Left lung (tissue), 14 donors: ENCODE measurements at places on chromosomes 6 and 20. TPM values are rescaled to one million over a fixed set of nuclear protein-coding genes. Genes with fewer than 3 reads are reported as not detected.

Gene PLA2G7
- total RNA-seq: 19.6 TPM

Gene CSE1L
- 41.5 TPM for total RNA-seq

Gene LGSN
- total RNA-seq: 0.26 TPM

Gene RFX6
- total RNA-seq: not detected

Gene E2F3
- total RNA-seq: 11.4 TPM

Gene SLC26A8
- not detected for total RNA-seq

Gene SEMG1
- not detected for total RNA-seq

Gene SNAI1
- total RNA-seq: 4.1 TPM

GRCh38 chr6:144931172-144932035, 646.3 kb downstream of the UTRN start:
- H3K27me3 ChIP-seq: no peaks in the 10 kb centered on the region
- H3K36me3 ChIP-seq: no peaks in the 10 kb centered on the region
- no peak overlapping the region for H3K4me3 ChIP-seq
- no peak for DNase-seq
- no peaks in the 10 kb centered on the region for H3K4me1 ChIP-seq

GRCh38 chr20:37288091-37288490, 1.4 kb upstream of the MANBAL start:
- no peaks in the 10 kb centered on the region for H3K36me3 ChIP-seq
- DNase-seq: no peak
- no peak overlapping the region for H3K27ac ChIP-seq
- peaks cover 3% of the 10 kb centered on the region for H3K4me1 ChIP-seq
- H3K27me3 ChIP-seq: no peaks in the 10 kb centered on the region

GRCh38 chr20:57020364-57020763, 246.1 kb downstream of the BMP7 start:
- no peaks in the 10 kb centered on the region for H3K36me3 ChIP-seq
- no peak overlapping the region for H3K27ac ChIP-seq
- DNase-seq: no peak
- H3K4me1 ChIP-seq: no peaks in the 10 kb centered on the region

GRCh38 chr6:11393713-11394627, 143.6 kb upstream of the TMEM170B start:
- peaks cover 3% of the 10 kb centered on the region for H3K4me1 ChIP-seq
- no peak overlapping the region for H3K4me3 ChIP-seq
- no peak for DNase-seq

DNA sequence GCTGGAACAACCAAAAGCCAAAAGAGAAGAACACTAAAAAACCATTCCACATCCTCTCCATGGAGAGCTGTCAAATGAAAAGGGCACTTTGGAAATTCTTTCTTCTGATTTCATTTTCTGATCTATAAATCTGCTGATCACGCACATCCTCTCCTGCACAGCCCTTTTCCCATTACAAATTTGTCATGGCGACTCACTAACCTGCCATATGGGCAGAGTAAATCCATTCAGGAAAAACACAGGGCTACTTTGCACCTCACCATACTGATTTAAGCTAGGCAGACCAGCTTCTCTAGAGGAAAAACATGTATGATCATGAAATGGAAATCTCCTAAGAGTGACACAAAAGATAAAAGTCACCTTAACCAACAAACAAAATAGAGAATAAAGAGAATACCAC, 26.0 kb downstream of the TOMM6 start:
- no peaks in the 10 kb centered on the region for H3K4me1 ChIP-seq
- H3K4me3 ChIP-seq: no peak overlapping the region
- H3K36me3 ChIP-seq: no peaks in the 10 kb centered on the region
- H3K27ac ChIP-seq: no peak overlapping the region

- no peak for DNase-seq
- H3K4me1 ChIP-seq: no peaks in the 10 kb centered on the region
- H3K27me3 ChIP-seq: no peaks in the 10 kb centered on the region
- no peak within 1 kb of the TSS for H3K27ac ChIP-seq
- no peak within 1 kb of the TSS for H3K4me3 ChIP-seq
These were observed at the start of gene FRMD1 for GRCh38 chr6:168078943-168079405. Gene FRMD1, minus strand, starts transcription at chr6:168079212. Its CDS starts 118 bp downstream, at chr6:168079094.

DNA sequence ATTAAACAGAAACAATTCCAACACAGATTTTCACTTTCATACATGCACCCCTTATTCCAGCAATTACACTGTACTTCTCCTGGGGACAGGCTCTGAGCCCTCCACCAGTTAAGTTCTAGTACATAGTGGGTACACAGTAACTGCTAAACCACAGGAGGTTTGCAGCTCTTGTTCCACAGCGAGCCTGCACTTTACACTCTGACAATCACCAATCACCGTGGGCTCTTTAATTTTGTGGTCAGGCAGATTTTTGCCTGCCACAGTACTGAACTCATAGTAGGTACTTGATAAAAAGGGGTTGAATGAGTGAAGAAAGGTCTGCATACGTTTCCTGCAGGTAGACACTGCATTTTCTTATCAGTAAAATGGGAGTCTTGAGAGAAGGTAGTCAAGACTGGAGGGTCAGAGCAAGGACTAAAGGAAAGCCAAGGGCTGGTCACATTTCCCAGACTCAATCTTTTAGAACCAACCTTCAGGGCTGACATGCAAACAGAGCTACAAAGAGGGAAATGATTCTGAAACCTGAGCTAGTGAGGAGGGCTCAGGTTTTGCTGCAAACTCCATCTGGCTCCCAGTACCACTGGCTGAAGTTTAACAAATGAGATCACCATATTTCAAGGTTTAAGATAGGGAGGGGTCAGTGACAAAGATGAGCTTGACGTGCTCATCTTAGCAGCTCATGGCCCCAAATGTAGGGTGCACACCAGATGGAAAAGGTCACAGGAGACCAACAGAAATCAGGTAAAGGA, 404.6 kb downstream of the BTBD9 start:
- H3K27me3 ChIP-seq: no peaks in the 10 kb centered on the region
- no peaks in the 10 kb centered on the region for H3K4me1 ChIP-seq
- no peak for DNase-seq

DNA sequence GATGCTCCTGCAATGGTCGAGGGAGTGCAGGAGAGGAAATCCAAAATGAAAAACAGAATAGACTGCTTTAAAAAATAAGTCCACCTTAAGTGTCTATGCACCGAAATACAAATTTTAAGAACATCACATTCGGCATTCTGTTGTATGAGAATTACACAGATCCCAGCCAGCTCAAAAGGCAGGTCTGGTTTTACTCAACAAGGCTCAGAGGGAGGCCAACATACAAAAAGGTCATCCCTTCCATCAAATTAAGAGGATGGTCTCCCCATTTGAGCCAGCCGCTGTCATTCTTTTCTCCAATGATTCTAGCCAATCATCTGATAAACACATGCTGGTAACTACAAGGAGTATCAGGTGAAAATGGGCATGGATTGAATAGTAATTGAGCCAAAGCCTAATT, 7.9 kb downstream of the ATXN1 start:
- H3K27me3 ChIP-seq: no peaks in the 10 kb centered on the region
- H3K27ac ChIP-seq: peak overlapping the region; percentile 82
- H3K4me3 ChIP-seq: no peak overlapping the region
- peaks cover 91% of the 10 kb centered on the region for H3K4me1 ChIP-seq
- no peak for DNase-seq
- H3K36me3 ChIP-seq: peaks cover 8% of the 10 kb centered on the region

- no peak overlapping the region for H3K4me3 ChIP-seq
- H3K36me3 ChIP-seq: no peaks in the 10 kb centered on the region
- DNase-seq: no peak
- no peak overlapping the region for H3K27ac ChIP-seq
- peaks cover 96% of the 10 kb centered on the region for H3K27me3 ChIP-seq
These were observed 830 bp upstream of the CYP24A1 start for GRCh38 chr20:54174457-54175175.

- peaks cover 81% of the 10 kb centered on the region for H3K27me3 ChIP-seq
- H3K4me3 ChIP-seq: no peak overlapping the region
- H3K36me3 ChIP-seq: no peaks in the 10 kb centered on the region
- DNase-seq: peak; percentile 54
- no peaks in the 10 kb centered on the region for H3K4me1 ChIP-seq
These were observed 6.6 kb upstream of the ARFGAP1 start for GRCh38 chr20:63265891-63266515.

DNA sequence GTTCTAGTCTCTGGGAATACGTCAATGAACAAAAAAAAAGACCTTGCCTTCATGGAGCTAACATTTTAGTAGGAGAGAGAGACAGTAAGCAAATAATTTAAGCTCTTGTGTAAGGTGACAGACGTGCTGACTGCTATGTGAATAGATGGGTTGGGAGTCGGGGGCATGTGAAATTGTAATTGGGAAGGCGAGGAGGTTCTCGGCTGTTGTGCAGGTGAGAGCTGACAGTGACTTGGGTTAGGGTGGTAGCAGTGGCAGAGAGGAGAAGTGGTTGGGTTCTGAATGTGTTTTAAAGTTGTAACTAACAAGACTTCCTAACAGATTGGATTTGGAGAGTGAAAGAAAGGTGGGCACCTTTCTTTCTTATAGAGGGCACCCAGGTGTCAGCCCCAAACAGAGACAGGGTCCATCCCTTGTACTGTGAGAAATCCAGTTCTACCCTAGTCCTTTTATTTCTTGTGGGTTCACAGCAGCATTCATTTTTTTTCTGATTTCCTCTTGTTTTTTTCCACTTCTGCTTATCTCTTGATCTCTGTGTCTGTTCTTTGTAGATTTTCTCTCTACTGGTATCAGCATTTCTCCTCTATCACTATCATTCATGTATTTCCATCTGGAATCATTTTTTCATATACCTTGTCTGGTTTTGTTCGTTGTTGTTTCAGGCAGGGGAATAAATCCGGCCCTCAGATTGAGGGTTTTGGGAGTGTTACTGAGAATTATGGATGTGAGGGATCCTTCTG, 15.4 kb upstream of the MYLK2 start:
- no peak overlapping the region for H3K27ac ChIP-seq
- H3K4me3 ChIP-seq: no peak overlapping the region
- H3K27me3 ChIP-seq: no peaks in the 10 kb centered on the region
- no peak for DNase-seq
- H3K4me1 ChIP-seq: no peaks in the 10 kb centered on the region

GRCh38 chr6:12595161-12595811, 121.3 kb upstream of the PHACTR1 start:
- H3K4me3 ChIP-seq: no peak overlapping the region
- no peak for DNase-seq
- H3K27ac ChIP-seq: no peak overlapping the region
- no peaks in the 10 kb centered on the region for H3K36me3 ChIP-seq

DNA sequence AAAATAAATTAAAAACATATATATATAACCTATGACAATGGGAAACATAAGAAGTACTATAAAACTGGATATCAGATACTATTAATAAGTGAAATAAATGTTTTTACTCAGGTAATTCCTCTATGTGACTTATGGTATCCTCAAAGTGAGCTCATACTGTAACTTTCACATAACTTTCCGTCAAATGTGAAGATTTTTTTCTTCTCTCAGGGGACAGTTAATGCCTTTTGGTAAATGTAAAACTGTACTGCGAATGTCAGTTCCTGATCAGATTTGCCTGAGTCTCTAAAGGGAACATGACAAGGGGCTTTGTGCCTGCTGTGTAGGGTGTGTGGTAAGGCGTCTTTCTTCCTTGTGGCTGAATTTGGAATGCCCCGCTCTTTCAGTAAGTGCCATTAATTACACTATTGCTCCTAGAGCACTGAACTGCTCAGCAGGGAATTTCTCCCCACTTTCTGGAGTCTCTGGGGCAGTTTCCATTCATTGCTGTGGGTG, 271.8 kb downstream of the PRL start:
- H3K27me3 ChIP-seq: no peaks in the 10 kb centered on the region
- no peak overlapping the region for H3K4me3 ChIP-seq
- H3K27ac ChIP-seq: peak overlapping the region; percentile 65
- peaks cover 30% of the 10 kb centered on the region for H3K4me1 ChIP-seq
